ENCODE measurements at places on chromosomes 12 and 14.
A peak's percentile ranks its signal among the peaks of the same experiment; 100 is the strongest.

- DNase-seq: no peak
Measured at GRCh38 chr12:118946256-118946655, 35.1 kb upstream of the SRRM4 start.

- DNase-seq: no peak
Measured at GRCh38 chr14:96631030-96631429, 128.8 kb downstream of the PAPOLA start.

DNA sequence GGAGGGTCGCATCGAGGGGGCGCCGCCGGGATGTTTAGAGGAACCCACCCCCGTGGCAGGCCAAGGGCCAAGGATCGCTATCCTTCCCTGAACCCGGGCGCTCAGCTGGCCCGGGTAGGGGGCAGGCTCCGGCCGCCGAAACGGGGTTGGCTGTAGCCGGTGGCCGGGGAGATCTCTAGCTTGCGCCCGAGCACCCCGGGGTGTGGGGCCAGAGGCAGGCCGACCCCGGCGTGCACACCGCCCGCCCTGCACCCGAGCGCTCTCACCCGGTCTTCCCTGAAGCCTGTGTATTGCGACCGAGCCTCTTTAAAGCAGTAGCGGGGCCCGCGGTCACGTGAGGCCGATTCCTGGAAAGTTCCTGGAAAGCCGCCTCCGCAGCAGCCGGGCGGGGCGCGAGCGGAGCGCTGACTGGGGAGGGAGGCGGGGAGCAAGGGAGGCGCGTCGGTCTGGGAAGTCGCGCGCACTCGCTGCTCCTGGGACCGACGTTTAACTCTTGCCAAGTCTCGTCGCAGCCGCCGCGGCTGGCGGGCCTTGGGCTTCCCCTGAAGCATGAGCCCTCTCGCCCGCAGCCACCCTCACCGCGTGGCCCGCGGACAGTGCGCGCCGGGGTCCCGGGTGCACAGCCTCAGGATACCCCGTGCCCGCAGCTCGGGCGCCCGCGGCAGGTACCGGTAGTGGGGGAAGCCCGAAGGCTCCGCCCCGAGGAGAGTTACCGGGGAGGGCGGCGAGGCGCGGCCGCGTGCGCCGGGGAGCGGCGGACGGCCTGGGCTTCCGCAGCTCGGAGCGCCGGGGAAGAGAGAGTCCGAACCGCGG is 1.7 kb upstream of the SOCS2 start:
- peak; percentile 99 for DNase-seq

- no peak for DNase-seq
Measured at GRCh38 chr12:90226211-90226610, 517.6 kb upstream of the ATP2B1 start.

Measured in mesenteric fat pad (tissue), 1 donor.